ENCODE measurements at places on chromosomes 6 and 20.
A peak's percentile ranks its signal among the peaks of the same experiment; 100 is the strongest.

- no peak for DNase-seq
These were observed 588.3 kb upstream of the ADGRB3 start for GRCh38 chr6:68046756-68047155.

- no peak for DNase-seq
These were observed 72.1 kb upstream of the ISM1 start for GRCh38 chr20:13148961-13149360.

DNA sequence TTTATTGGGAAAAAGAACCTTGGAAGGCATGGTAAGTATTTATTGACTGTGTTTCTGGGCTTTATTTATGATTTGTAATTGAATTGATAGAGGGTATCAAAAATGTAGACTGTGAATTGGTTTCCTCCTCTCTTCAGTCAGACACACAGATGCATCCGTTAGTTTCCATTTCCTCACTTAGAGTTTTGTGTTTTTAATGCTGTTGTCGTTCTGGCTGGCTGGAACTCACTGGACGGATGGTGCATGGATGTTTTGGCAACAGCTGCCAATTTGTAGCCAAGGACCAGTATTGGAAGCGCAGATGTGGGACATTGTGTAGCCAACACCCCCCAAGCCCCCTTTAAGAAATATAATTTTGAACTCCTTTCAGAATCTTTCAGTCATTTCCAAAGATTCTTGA, 134.5 kb downstream of the JARID2 start:
- DNase-seq, result no peak

DNA sequence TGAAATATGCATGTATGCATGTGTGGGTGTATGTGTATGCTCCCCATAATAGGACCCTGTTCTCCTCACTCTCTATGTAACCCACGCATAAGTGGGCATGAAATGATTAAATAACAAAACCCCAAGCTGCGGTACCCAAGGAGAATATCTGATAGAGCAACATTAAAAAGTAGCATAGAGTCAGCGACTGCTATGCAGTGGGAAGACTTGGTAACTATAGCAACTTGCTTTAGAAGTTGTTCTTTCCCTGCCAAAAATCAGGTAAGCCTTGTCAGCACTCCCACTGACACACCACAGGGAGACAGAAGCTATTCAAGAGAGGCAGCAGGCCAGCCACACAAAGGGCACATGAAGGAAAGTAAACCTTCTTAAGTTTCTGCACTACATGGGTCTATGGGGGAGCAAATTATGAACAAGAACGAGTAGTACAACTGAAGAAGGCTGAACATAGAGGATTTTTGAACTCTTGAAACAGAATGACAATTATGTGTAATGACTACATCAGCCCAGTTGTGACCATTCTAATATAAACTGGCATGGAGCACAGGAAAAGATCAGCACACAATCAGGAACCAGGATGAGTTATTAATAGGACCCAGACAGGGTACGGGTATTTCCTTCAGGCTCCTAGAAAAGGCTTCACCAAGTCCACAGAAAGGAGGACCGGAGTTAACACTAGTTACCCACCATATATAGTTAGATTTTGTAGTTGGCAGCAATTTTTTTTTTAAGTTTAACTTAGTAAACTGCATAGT, 89.9 kb downstream of the GPR6 start:
- DNase-seq, result no peak

DNA sequence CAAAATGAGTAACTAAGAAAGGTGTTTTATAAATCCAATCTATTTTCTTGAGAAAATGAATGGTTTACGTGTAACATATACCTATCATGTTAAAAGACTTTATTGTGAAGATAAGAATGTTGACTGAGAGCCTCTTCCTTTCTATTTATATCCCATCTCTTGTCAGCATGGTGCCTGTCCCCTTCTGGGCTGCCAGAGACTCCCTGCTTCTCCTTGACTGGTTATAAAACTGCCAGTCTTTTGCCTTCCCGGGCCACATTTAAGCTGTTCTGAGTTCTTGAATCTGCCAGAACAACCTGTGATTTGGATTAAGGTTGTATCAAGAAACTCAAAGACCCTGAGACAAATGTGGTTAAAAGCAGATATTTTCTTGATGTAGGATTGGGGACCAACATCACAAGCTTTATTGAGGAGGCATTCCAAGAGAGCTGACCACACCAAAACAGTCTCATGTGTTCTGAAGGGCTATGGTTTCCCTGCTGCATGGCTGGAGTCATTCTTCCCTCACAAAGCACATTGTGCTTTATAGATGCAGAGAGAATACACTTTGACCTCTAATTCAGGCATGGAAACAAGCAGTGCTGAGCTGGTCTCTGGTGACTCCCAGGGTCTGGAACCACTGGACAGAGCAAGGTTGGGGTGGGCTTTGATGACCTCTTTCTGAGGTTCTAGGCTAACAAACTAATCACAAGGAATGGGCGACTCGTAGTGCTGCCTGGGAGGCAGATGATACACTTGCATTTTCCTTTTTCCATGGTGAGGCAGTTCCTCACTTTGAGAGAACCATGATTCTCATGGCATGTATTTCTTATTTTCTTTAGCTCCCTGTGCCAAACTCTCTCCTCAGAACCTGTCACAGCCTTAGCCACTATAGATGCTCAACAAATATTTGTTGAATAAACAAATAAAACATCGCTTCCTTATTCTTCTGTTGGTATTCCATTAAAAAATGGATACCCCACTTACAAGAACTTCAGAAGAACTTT, 205.0 kb upstream of the PREP start:
- DNase-seq, result no peak

GRCh38 chr6:97669191-97670031, 386.4 kb upstream of the MMS22L start:
- DNase-seq, result no peak

- no peak for DNase-seq
These were observed 17.3 kb downstream of the PPP1R10 start for GRCh38 chr6:30599625-30600324.

DNA sequence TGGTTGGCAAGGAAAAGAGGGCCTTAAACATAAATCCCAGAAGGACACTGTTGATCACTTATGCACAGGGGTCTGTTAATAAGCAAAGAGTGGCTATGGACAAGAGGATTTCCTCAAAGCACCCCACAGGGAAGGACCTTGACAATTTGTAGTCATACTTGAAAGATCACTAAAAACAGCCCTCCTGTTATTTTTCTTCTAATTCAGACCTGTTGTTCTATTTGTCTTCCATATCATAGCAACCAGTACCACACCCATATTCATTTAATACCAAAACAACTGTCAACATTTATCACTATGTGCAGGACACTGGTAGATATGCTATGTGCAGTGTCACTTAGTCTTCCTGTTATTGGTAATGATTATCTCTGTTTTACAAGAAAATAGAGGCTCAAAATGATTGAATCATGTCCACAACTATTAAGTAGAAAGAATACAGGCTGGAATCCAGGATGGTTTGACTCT, 3.2 kb upstream of the DYNLRB1 start:
- DNase-seq, result no peak

GRCh38 chr20:16554766-16555543, 18.3 kb downstream of the KIF16B start:
- no peak for DNase-seq

- DNase-seq, result peak; percentile 75
These were observed 31.4 kb downstream of the COL11A2 start for GRCh38 chr6:33160728-33161344.

DNA sequence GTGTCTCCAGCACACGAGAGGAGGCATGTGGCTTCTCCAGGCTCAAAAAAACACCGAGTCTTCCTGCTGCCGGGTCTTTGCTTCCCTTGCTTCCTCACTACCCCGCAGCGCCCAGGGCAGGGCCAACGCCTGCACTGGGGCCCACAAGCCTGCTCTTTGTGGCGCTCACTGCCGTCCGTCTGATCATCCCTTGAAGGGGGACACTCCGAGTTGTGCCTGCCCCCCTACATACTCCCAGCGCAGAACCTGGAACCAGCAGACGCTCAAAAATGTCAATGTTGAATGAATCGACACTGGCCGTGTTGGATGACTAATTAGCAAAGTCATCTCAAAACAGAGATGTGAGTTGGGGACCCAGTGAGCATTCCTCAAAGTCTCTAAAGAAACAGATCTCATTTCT, 8.1 kb upstream of the ARFGAP1 start:
- no peak for DNase-seq

GRCh38 chr6:11143394-11144371, 32.2 kb upstream of the ERVFRD-1 start:
- peak; percentile 23 for DNase-seq

- DNase-seq, result no peak
These were observed 14.2 kb upstream of the RNF217 start for GRCh38 chr6:124947971-124948451.

DNA sequence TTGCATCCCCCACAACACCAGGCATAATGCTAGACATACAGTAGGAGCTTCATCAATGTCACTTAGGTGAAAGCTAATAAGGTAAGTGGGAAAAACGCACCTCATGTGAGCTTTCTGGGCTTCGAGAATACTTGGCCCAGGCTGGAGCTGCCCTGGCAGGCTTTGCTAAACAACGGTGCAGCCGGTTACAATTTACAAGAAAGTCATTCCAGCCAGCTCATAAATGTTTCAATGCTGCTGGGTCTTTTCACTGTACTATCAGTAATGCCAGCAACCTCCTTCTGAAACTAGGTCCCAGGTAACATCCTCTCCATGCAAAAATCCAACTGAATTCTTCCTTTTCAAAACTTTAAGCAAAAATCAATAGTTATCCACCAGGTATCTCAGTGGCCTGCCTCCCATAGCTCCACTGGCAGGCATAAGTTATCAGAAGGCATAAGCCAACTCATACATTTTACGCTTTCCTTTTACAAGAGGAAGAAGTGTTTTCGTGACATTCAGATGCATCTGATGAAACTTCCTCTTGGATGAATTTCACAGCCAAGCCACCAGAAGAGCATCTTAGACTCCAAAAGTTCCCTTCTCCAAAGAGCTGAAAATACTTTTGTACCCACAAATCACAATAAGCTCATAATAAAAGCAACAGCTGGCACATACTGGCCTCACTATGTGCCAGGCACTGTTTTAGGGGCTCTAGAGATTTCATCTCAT, 56.3 kb downstream of the RTN4IP1 start:
- DNase-seq, result no peak

DNA sequence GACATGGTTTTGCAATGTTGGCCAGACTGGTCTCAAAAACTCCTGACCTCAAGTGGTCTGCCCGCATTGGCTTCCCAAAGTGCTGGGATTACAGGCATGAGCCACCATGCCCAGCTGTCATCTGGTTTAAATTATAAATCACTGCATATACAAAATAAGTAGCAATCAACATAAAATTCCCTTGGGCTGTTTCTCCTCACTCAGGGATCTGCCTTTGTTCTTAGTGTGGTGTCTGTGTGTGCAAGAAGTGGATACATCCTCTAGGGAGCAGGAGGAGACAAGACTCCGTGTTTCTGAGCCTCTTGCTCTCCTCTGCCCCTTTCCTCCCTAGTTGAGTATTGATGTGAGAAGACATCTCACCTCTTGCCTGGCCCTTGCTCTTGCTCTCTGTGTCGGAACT, 65.2 kb upstream of the ADGRF4 start:
- no peak for DNase-seq

- no peak for DNase-seq
These were observed 590.9 kb upstream of the CITED2 start for GRCh38 chr6:139965393-139965792.

GRCh38 chr6:105799056-105799455, 287.1 kb upstream of the PRDM1 start:
- no peak for DNase-seq

GRCh38 chr6:37188962-37189510, 19.1 kb downstream of the PIM1 start:
- no peak for DNase-seq

GRCh38 chr6:37082390-37083130, 77.1 kb downstream of the FGD2 start:
- no peak for DNase-seq

DNA sequence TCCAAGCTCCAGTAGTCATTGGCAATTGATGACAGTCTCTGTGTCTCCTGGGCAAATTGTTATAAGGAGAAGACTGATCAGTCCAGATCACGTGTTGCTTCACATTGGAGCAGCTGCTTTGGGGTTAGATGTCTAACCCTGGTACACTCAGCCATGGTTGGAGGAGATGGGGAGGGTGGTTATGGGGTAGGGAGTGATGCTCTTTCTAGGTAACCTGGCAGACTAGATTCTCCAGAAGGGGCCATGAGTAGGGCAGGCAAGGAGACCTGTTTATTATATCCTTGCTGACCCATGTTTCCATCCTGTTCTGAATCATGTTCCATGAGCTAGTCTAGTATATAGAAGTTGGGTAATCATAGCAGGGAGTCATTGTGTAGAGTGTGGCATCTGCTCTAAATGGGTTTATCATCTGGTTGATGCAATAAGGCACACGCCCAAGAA, 50.8 kb upstream of the BACH2 start:
- no peak for DNase-seq

DNA sequence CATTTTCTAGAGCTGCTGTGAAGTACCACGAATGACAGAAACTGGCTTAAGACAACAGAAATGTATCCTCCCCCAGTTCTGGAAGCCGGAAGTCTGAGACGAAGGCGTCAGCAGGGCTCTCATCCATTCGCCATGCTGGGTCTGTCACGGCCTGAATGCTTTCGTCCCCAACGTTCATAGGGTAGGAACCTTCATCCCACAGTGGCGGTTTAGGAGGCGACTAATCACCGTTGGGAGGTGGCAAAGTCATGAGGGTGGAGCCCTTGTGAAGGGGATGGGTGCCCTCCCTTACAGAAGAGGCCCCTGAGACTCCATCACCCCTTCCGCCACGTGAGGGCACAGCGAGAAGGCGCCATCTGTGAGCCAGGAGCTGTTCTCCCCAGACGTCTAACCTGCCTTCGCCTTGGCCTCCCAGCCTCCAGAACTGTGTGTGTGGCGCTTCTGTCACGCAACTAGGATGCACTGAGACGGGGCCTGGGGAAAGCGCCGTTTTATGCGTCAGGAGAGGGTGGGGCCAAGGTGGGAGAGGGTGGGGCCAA, 250.3 kb downstream of the TTLL2 start:
- DNase-seq, result no peak

DNA sequence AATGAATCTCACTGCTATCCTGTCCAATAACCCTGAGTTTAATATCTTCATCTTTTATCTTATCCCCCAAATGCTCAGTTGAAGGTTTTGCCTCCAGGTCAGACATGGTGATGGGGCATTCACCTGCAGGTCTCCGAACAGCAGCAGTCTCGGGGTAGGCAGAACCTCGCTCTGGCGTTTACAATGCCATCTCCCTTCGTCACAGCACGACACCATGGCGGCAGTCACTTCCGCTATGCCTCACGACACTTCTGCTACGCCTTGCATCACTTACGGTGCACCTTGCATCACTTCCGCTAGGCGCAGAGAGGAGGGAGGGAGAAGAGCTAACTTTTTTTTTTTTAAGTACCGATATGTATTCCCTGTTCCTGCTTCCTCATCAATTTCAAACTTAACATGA, 194.9 kb downstream of the BCAS1 start:
- no peak for DNase-seq

- no peak for DNase-seq
These were observed 860.5 kb downstream of the TBC1D32 start for GRCh38 chr6:120473804-120474203.

Data from T1000 (cell line).